ENCODE measurements at places on chromosomes 1 and 21.

- peak; percentile 65 for DNase-seq
These were observed 35.5 kb downstream of the CACHD1 start for GRCh38 chr1:64505232-64505943.

- peak; percentile 40 for DNase-seq
These were observed 1.0 kb downstream of the EGLN1 start for GRCh38 chr1:231420959-231421545.

DNA sequence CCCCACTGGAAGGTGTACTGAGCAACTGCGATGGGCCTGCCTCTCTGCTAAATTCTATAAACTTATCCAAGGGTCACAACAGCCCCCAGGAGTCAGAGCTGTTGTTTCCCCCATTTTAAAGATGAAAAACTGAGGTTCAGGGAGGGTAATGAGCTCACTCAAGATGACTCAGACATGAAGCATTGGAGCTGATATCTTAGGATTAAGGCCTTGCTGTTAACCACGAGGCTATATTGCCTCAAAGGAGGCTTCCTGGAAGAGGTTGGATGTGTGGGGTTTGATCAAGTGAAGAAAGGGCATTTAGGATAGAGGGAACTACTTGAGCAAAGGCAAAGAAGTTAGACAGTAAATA lies 6.7 kb downstream of the LDLRAP1 start:
- DNase-seq = no peak

DNA sequence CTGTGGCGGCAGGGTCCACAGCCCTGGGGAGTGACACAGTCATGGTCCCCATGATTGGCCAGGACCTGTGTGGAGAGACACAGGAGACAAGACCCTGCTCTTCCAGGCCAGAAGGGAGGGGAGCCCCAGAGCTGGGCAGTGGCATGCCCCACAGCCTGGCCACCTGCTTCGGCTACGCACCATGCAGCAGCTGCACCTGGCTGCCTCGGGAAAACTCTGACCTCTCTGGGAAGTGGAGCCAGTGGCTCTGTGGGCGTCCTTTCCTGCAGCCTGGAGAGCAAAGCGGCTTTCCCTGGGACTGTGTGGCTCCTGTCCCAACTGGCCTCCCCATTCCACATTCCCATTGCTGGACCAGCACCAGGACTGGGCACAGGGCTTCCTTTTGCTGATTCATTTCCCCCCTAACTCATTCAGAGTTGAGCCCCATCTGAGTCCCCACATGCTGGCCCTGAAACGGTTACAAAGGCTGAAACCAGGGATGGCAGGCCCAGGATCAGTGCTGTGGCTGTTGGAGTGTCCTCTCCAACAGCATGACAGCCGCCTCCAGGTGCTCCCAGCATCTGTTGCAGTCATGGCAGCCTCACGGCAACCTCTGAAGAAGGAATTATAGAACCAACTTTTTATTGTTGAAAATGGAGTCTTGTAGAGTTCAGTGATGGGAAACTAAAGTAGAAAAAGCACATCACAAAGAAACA lies 15.0 kb downstream of the OXCT2 start:
- peak; percentile 77 for DNase-seq

GRCh38 chr1:8777867-8778266 lies 39.6 kb downstream of the RERE start:
- DNase-seq = no peak

DNA sequence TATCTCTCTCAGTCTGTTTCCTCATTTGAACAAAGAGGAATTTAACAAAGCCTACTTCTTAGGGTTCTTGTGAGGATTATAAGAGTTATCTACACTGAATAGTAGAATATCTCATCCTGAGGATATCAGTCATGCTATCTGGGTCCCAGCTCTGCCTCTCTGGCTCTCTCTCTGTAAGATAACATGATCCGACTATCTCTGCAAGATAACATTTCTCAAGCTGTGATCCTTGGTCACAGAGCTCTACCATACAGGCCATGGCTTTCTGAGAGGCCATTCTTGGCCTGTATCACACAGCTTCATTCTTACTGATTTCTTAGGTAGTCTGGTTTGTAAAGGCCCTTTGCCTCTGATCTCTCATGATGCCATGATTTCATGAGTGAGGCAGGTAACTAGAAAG lies 71.0 kb upstream of the TRABD2B start:
- DNase-seq = no peak

DNA sequence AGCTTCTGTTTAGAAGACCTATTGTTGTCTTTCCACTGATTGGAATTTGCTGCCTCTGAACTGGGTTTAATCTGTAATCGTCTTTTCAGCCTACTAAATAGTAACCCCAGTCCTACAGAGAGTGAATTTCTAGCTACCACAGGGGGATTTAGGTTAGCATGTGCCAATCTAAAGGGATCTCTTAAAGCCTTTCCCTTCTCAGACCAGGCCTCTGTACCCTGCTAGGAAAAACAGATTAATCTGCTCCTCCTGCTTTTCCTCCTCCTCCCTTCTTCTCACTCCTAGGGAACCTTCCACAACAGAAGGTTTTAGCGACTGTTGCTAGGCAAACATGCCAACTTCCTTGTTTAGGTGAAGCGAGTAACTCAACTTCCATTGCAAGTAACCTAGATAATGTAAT lies 1.3 kb upstream of the RC3H1 start:
- peak; percentile 43 for DNase-seq

DNA sequence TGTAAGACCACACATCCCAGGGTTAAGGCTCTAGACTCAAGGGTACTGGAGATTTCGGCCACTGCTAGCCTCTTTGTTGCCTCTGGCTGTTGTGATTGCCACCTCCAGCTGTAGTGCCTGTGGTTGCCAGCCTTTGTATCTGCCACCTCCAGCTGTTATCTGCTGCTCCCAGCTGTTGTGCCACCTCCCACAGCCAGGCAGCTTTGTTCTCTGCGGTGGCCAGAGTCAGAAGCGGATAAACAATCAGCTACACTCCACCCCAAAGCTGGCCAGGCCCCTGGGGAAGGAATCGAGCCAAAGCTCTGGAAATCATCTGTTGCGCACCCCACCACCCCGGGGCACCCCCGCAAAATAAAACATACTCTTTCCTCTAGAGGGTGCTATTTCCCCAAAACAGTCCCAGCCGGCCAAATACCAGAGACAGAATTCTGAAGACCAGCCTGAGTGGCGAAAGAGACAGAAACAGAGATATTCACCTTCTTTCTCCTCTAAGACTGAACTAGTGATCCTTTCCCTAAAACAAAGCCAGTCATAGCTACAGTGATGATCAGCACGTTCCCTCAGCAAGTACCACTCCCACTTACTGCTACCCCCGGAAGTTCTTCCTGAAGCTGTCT lies 14.8 kb upstream of the PIGM start:
- peak; percentile 11 for DNase-seq

GRCh38 chr21:37430184-37430821 lies 63.7 kb downstream of the DYRK1A start:
- DNase-seq = no peak

DNA sequence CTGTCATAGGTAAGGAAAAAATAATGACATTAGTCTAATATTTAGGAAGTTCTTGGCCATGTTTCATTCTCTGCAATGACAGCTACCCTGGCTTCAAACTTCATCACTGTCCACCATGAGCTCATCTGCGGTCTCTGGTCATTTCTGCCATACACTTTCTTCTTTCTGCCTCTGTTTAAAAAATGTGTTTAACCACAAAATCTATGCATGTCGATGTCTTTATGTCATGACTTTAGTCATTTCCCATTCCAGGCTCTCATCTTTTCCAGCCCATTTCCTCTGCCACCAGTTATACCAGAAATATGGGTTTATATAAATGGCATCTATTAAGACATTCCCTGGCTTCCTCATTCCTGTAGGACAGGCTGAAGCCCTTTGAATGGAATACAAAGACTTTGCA lies 68.5 kb upstream of the DUSP10 start:
- no peak for DNase-seq

GRCh38 chr1:62725255-62725654 lies 37.1 kb upstream of the DOCK7 start:
- no peak for DNase-seq

GRCh38 chr1:17236779-17237560 lies 11.9 kb upstream of the PADI3 start:
- DNase-seq = peak; percentile 80

DNA sequence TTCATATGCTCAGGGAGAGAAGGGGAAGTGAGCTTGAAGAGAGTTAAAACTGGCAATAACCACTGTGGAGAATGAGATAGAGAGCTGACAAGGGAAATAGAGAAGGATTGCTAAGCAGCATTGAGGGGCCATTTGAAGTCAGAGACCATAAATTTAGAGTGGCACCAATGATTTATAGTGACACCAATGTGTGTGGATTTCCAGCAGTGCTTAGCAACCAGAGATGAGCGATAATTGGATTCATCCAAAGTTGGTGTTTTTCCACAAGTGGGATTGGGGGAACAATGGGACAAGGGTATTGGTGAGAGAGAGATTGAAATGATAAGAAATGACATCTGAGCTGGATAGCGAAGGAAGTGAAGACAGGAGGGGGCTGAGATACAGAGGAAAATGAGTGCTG lies 114.1 kb downstream of the C1orf94 start:
- DNase-seq = no peak

DNA sequence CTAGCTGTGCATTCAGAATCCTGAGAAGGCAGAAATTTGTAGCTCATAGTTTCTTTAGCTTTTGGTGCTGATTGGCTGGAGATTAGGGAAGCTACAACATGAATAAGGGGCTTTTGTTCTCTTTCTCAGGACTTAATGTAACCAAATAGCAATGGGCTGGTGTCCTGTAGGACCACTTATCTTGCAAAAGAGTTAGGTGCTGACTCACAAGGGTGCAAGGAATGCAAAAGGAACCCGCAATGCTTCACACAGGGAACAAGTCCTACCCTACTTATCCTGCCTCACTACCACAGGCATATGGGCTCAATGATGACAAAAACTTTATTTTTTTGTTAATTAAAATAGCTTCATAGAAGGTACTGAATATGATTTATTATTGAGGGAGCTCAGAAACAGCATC lies 541.5 kb downstream of the AMY1C start:
- no peak for DNase-seq

Data from NCI-H524 (cell line).